ENCODE measurements at places on chromosomes 11 and 22. TPM values are rescaled to one million over a fixed set of nuclear protein-coding genes. Genes with fewer than 3 reads are reported as not detected.

Gene ADAMTS8
- 2.6 TPM for total RNA-seq

GRCh38 chr22:28589102-28589750 lies 90.4 kb downstream of the TTC28 start:
- DNase-seq: no peak

GRCh38 chr22:42991010-42991651 lies 23.8 kb downstream of the PACSIN2 start:
- peak; percentile 64 for DNase-seq

- no peak for DNase-seq
Measured at GRCh38 chr11:2166091-2166851, 5.3 kb upstream of the INS start.

DNA sequence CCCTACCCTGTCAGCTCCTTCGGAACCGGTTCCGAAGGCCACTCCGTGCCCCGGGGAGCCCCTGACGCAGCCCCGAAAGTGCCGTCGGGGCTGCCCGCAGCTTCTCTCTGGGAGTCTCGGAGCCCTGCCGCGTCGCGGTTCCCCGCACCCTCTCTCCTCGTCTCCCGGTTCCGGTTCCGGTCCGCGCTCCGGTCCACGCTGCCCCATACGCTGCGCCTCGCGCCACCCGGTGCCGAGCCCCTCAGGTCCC lies 618 bp downstream of the MTA2 start:
- peak; percentile 42 for DNase-seq

DNA sequence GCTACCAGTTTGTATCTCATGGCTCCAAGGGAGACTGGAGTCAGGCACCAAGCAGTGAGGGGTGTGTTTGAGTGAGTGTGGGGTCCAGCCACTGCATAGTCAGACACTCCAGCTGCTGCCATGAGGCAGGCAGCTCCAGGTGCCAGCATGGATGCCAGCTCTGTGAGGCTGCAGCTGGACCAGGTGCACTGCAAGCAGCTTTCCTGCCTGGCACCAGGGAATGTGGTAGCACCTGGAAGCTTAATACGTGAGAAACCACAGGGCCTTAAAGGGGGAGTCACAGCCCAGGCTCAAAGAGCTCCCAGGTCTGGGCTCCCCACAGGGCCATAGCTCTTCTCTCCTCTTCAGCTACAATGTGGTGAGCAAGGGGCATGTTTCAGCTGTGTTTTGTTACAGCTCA lies 817.8 kb upstream of the LUZP2 start:
- no peak for DNase-seq

Gene UBQLN3
- not detected for total RNA-seq

GRCh38 chr22:30372915-30373314 lies 14.3 kb downstream of the RNF215 start:
- no peak for DNase-seq

GRCh38 chr11:23284631-23285030 lies 424.4 kb upstream of the CCDC179 start:
- no peak for DNase-seq

DNA sequence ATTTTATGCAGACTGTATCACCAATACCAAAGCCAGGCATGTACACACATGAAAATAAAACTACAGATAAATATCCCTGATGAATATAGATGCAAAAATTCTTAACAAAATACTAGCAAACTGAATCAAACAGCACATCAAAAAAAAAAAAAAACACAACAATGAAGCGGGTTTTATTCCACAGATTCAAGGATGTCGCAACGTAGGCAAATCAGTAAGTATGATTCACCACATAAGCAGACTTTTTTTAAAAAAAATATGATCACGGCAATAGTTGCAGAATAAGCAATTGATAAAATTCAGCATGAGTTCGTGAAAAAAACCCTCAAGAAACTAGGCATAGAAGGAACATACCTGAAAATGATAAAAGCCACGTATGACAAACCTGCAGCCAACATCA lies 21.3 kb downstream of the OR51F1 start:
- no peak for DNase-seq

Gene LTBP3
- 109 TPM for total RNA-seq

- DNase-seq: no peak
Measured at GRCh38 chr11:60754887-60755286, 1.8 kb upstream of the MS4A15 start.

Gene ACR
- not detected for total RNA-seq

Gene MUC6
- not detected for total RNA-seq

Gene DDTL
- total RNA-seq: 4.7 TPM

Gene BIRC3
- total RNA-seq: 0.59 TPM

GRCh38 chr11:77332259-77332658 lies 30.8 kb upstream of the GDPD4 start:
- DNase-seq: no peak

- DNase-seq: no peak
Measured at GRCh38 chr11:87338046-87338639, 300.4 kb downstream of the TMEM135 start.

DNA sequence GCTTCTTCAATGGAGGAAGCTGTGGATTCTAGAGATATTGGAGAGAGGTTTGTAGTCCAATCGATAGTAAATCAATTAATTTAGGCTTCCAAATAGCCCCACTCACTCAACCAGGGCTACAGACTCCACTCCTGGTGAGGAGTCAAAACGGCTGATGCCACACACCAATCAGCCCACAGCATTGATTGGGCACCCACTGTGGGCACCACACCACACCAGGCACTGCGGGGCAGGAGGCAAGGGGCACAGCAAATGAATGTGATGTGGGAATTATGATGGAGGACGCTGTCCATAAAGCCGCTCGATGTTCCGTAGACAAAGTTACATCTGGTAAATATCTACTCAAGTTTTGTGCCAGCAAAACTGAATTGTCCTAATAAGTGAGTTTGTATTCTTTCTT lies 547.3 kb upstream of the CADM1 start:
- no peak for DNase-seq

GRCh38 chr11:110529043-110529442 lies 99.3 kb downstream of the FDX1 start:
- DNase-seq: no peak

DNA sequence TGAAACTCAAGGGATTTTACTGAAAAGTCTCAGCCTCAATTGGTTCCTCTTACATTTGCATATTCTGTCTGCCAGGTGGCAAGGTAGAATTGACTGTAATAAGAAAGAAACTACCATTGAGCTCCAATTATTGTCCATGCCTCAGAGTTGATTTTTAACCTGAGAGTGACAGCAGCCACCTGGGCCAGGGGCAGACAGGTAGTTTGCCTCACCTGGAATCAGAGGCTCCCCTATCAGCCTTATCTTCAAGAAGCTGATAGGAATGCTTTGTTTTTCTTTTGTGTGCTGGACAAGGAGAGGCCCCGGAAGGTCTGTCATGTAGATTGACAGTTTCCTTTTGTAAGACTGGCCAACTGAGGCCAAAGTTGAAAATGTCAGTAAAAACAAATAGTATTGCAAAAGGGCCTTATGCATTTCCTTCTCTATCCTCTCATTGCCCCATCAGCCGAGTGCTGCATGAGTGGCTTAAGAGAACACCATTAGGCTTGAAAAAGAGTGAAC lies 34.1 kb downstream of the CD44 start:
- DNase-seq: no peak

DNA sequence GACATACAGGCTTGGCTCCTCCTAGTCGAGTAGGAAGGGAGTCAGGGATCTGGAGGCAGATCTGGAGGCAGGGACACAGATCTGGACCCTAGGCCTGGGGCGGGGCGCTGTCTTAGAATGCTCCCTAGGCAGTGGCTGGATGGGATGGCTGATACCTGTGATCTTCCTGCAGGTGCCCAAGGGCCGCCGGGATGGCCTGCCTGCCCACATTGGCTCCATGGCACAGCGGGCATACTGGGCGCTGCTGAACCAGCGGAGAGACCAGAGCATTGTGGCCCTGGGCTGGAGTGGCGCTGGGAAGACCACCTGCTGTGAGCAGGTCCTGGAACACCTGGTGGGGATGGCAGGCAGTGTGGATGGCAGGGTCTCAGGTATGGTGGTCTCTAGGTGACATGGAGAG lies 35.4 kb downstream of the MYO18B start:
- no peak for DNase-seq

DNA sequence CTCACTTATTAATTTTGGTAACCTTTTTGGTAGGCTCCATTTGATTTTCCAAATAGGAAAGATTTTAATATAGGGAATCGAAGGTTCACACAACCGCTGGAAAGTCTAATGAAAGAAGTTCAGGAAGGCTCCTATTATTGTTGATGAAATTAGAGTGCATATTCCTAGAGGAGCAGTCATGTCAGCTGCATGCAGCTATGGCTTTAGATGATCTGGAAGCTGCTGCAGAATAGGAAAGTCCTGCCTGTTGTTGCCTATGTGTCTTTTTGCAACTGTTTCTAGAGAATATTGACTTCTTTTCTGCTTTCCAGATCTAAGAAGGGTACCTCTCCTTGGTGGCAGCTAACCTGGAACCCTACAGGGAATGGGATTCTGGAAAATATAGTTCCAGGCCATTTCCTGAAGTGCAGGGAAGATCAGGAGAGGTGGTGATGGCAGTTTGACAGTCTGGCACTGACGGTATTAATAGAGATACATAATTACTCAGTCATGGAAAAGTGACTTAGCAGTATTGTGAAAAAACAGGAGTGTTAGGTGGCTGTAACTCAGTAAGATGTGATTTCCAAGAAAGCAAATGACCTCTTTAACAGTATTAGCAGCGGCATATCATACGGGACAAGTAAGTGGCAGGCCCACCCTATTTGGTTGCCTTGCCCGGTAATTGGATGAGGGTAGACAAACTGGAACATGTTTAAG lies 54.0 kb downstream of the TNRC6B start:
- DNase-seq: no peak

Gene IRAG1
- total RNA-seq: not detected

DNA sequence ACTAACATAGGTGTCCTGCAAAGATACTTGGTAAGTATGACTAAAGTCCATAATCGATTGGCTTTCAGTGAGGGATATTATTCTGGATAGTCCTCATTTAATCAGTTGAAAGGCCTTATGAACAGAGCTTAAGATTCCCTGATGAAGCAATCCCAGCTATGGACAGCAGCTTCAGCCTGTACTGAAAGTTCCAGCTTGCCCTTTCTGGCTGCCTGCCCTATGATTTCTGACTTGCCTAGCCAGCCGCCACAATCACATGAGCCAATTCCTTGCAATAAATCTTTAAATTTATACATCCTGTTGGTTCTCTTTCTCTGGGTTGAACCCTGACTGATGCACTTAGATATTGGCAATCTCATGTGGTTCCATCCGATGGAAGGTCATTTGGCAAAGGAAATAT lies 759.0 kb upstream of the API5 start:
- DNase-seq: peak; percentile 61

Gene OR10G8
- total RNA-seq: not detected

- peak; percentile 36 for DNase-seq
Measured at GRCh38 chr22:38706101-38706900, 557 bp downstream of the GTPBP1 start.

GRCh38 chr11:27217948-27218420 lies 145.0 kb downstream of the CCDC34 start:
- no peak for DNase-seq

DNA sequence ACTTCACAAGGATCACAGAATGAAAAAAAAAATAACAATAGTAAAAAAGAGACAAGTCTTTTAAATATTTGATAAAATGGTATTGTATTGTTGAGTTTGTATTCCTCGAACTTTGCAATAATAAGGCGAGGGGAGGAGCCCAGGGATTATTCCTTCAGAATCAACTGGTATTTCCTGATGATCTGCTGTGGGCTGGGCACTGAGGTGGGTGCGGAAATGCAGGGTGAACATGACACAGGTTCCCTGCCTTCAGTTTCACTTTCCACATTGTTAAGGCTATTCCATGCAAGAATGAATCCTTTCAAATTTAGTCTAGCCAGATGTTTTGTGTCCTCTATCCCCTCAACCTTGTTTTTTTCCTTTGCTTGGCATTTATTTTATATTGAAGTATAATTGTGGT lies 2.1 kb upstream of the EIF3M start:
- no peak for DNase-seq

DNA sequence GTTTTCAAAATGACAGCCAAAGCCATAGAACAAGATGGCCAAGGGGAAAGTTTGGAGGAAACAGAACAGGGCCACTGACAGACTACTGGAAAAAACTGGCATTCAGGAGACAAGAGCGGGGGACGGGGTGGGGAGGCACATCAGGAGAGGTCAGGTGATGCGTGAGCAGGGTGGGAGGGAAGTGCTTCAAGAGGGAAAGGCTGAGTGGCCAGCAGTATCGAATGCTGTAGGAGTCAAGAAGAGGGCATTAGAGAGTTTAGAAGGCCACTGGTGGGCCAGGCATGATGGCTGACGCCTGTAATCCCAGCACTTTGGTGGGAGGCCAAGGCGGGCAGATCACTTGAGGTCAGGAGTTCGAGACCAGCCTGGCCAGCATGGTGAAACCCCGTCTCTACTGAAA lies 8.2 kb downstream of the GTPBP1 start:
- no peak for DNase-seq

DNA sequence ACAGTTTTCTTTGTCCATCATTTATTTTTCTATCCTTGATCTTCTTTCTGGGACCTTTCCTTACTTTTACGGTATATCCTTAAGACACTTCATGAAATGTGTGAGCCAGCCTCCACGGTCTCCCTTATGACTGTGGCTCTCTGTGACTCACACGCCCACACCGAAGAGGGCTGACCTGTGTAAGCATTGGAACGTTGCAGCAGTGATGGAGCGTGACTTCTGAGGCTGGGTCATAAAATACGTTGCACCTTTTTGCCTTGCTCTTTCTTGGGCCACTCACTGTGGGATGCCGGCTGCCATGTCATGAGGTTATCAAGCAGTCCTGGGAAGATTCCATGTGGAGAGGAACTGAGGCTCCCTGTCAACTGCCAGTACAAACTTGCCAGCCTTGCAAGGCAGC lies 96.3 kb upstream of the RAB1B start:
- peak; percentile 9 for DNase-seq

GRCh38 chr11:112277941-112278340 lies 17.3 kb upstream of the PLET1 start:
- DNase-seq: no peak

Gene KDELR3
- 39.8 TPM for total RNA-seq

- DNase-seq: peak; percentile 68
Measured at GRCh38 chr11:61899146-61899841, 7.9 kb upstream of the FADS3 start.

- no peak for DNase-seq
Measured at GRCh38 chr11:47916361-47916841, 64.0 kb upstream of the PTPRJ start.

GRCh38 chr11:10920205-10920604 lies 62.4 kb upstream of the ZBED5 start:
- no peak for DNase-seq

Gene CASP5
- not detected for total RNA-seq

Gene OR51B5
- 0.64 TPM for total RNA-seq

DNA sequence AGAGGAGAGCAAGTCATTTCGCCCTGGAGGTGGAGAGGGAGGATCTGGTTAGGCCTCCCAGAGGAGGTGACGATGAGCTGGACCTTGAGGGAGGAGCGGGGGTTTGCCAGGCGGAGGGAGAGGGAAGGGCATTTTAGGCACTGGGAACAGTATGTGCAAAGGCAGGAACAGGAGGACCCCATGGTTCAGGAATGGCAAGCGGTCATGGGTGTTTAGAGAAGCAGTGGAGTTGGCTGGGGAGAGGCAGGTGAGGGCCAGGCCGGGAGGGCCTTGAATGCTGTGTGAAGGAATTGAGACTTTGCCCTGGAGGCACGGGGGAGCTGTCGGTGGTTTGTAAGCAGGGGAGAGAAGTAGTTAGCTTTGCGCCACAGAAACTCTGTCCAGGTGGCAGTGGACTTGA lies 10.3 kb downstream of the PRDM11 start:
- no peak for DNase-seq

Measured in MG63 (cell line).